ENCODE measurements at places on chromosomes 2 and 18. TPM values are rescaled to one million over a fixed set of nuclear protein-coding genes. Genes with fewer than 3 reads are reported as not detected.

DNA sequence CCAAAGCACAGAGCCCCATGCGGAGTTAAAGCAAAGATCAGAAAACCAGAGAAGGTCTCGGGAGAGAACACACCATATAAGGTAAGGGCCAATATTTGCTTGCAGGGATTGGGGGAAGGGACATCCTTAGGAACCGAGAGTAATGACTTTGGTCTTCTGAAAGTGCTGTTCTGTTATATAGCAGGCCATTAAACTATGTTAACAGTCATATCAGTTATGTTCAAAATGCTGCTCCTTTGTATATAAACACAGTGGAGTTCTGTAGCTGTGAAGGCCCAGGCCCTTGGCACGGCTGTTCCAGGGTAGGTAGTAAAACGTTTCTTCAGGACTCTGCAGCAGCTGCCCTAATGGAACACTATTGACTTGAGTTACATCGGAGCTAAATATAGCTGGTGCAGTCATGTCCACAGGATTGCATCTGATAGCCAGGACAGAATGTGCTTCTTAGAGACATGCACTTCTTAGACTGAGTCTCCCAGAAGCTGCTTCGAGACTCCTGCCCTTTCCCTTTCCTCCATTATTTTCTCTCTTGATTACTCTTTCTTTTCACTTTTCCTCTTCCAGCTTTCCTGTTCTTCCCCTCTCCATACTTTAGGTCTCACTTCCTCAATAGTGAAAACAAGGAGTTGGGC, 122.4 kb downstream of the SETBP1 start:
- H3K27me3 ChIP-seq = no peaks in the 10 kb centered on the region
- H3K4me1 ChIP-seq = peaks cover 9% of the 10 kb centered on the region
- peak; percentile 49 for DNase-seq
- no peaks in the 10 kb centered on the region for H3K36me3 ChIP-seq
- H3K4me3 ChIP-seq = no peak overlapping the region
- no peak overlapping the region for H3K27ac ChIP-seq

DNA sequence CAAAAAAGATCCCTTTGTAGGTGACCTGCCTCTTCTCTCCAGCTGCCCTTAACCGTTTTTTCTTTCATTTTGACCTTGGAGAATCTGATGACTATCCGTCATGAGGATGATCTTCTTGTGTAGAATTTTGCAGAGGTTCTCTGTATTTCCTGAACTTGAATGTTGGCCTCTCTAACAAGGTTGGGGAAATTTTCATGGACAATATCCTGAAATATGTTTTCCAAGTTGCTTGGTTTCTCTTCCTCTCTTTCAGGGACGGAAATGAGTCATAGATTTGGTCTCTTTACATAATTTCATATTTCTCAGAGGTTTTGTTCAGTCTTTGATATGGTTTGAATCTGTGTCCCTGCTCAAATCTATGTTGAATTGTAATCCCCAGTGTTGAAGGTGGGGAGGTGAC, 34.0 kb downstream of the ZC3H8 start:
- no peak overlapping the region for H3K27ac ChIP-seq
- 0 out of 2 replicates have a peak, but pooled peaks cover 4% of the 10 kb centered on the region for H3K36me3 ChIP-seq
- no peak overlapping the region for H3K4me3 ChIP-seq
- no peak for DNase-seq

GRCh38 chr2:138058427-138058826, 94.2 kb downstream of the HNMT start:
- no peaks in the 10 kb centered on the region for H3K27me3 ChIP-seq
- H3K4me1 ChIP-seq = no peaks in the 10 kb centered on the region
- no peak overlapping the region for H3K4me3 ChIP-seq
- H3K27ac ChIP-seq = no peak overlapping the region

SKOR2 gene
- not detected for total RNA-seq

- DNase-seq = peak; percentile 28
- H3K27me3 ChIP-seq = no peaks in the 10 kb centered on the region
- H3K4me3 ChIP-seq = no peak overlapping the region
- H3K36me3 ChIP-seq = no peaks in the 10 kb centered on the region
- no peaks in the 10 kb centered on the region for H3K4me1 ChIP-seq
These were observed 15.4 kb upstream of the PPP1R1C start for GRCh38 chr2:181970160-181970794.
